ENCODE measurements at places on chromosomes 13 and 19.
A peak's percentile ranks its signal among the peaks of the same experiment; 100 is the strongest.

DNA sequence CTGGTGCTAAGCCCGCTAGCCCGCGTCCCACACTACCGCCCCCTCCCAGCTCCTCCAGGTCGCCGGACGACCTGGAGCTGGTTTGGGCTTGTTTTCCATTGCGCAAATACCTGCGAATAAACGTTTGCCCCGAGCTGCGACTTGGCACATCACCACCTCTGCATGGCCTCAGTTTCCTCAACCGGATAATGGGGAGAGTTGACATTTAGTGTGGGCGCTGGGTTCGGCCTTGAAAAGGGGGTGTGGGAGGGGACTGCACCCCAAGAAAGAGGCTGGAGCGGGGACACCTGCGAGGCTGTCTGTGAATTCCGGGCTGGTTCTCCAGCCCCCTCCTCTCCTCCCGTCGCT, 11.0 kb upstream of the JUND start:
- DNase-seq: no peak

GRCh38 chr13:36417331-36417730, 15.0 kb upstream of the CCNA1 start:
- no peak for DNase-seq

DNA sequence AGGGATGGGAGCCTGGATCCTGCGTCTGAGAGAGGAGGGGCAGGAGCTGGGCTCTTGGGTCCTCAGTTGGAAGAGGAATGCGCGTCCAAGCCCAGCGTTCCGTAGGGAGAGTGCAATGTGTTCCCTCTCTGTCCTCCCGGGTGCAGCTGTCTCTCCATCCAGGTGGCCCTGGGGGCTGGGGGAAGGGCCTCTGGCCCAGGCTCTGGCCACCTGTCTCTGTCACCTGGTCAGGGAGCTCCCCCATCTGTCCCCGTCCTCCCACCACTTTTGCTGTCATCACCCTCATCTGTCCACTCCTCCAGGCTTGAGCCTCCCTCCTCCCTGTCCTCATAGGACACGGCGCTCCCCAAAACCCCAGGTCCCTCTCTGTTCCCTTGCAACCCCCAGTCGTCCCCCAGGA, 3.7 kb upstream of the SBK2 start:
- no peak for DNase-seq

GRCh38 chr13:46698910-46699460, 98.0 kb downstream of the ESD start:
- peak; percentile 73 for DNase-seq

GRCh38 chr13:46994492-46994891, 97.6 kb upstream of the HTR2A start:
- no peak for DNase-seq
